Brain (organoid and tissue), 16 donors: ENCODE measurements at places on chromosomes 3 and 15.

GRCh38 chr15:25433118-25433865 lies 5.5 kb downstream of the UBE3A start:
- DNase-seq = no peak

- no peak for DNase-seq
Observed at GRCh38 chr3:5302661-5303060, 115.2 kb downstream of the EDEM1 start.

- DNase-seq = no peak
Observed at GRCh38 chr3:154956815-154957214, 123.3 kb upstream of the MME start.

GRCh38 chr3:129023909-129024308 lies 22.8 kb downstream of the EFCC1 start:
- no peak for DNase-seq

GRCh38 chr3:106691476-106691875 lies 685.8 kb upstream of the CCDC54 start:
- DNase-seq = no peak

DNA sequence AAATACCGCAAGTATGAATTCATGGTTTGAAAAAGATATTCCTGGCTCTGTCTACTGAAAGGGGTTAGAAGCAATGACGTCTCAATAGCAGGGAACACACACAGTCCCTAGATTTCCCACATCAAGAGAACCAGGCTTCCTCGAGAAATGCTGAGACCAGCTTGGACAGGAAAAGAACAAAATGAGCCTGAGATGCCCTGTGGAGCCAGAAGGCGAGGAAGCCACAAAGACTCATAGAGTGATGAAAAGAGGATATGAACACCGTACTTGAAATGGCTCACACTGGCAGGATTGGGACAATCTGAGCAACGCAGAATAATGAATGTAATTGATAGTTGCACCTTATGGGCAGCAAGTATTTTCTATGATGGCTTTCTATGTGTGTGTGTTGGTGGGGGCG lies 302.4 kb upstream of the ATP10A start:
- DNase-seq = peak; percentile 94

- DNase-seq = peak; percentile 51
Observed at GRCh38 chr15:92811148-92811913, 88.8 kb upstream of the CHD2 start.

DNA sequence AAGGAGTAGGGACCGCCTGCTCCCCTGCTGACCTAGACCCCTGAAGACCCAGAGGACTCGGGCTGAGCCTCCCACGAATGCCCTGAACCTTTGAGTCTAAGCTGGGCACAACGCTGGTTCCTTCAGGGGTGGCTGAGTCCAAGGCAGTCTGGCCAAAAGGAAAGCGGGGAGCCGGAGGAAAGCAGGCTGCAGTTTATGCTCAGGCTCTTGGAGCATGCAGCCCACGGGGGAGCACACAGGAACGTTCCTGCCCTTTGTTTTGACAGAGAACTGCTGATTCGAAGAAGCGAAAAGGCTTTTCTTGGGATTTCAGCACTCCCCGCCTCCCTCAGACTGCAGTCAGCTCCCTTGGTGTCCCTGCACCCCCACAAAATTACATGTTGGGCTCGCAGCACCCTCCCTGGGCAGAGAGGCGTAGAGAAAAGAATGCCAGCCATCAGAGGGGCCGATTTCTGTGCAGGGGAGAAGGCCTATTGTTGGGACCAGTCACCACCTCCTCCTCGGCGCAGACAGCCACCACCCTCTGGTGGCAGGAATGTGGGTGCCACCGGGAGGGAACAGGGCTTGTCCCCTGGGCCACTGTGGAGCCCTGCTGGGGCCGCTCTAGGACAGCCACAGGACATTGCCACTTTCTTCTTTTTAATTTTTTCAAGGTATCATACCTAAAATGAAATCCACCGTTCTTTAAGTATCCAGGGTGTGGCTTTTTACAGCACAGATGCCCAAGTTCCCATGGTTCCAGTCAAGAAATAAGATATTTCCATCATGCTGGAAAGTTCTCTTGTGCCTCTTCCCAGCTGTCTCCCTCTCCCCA lies 72.2 kb downstream of the SMAD6 start:
- DNase-seq = peak; percentile 85

DNA sequence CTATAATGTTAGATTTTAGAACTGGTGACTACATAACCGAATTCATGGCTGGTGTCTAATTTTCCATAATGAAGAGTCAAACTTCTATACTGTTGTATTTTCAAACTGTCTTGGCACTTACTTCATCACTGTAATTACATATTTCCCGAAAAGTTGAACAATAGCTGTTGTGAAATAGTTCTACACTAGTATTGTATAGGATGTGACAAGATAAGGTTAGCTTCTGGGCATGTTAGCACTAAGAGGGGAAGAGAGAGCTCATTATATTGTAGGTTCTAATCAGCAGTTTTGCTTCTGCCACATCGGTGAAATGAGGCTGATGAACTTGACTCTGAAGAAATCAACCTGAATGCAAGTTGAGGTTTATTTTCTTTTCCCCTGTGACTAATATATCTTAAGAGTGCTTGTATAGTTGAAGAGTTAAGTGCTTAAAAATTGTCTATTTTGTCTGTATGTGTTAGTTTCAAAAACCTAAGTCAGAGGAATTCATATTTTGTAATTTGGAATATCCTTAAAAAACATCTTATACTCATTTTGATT lies 8.9 kb downstream of the GYG1 start:
- DNase-seq = no peak

GRCh38 chr3:8652324-8652987 lies 7.9 kb upstream of the SSUH2 start:
- DNase-seq = no peak

- DNase-seq = no peak
Observed at GRCh38 chr3:126983653-126984390, 907 bp downstream of the PLXNA1 start.

DNA sequence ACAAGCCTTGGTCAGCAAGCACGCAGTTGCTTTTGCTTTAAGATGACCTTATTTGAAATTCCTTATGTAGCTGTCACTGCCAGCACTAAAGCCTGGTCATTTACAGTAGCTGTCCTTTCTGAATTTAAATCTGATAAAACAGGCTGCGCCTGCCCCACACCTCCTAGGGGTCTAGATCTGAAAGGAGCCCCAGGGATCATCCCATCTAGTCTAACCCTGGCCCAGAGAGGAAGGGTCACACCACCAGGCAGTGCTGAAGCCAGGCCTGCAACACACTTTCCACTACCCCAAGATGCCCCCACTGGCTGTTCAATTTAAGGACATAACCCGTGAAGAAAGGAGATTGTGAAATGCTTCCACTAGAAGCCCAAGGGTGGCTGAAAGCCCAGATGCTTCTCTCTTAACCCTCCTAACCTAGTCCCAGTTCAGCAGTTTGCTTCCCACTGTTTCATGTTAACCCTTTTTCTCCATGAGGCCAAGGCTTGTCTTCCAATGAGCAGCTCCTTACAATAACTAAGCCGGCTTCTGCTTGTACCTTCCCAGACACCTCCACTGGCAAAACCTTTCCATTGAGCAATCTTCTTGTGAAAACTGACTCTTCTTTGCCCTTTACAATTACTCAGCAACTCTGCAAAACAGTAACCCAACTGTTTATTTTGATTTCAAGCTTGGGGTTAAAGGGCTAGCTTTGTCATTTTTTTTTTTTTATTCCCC lies 198.9 kb upstream of the LPP start:
- no peak for DNase-seq

- DNase-seq = no peak
Observed at GRCh38 chr3:12681089-12681942, 17.4 kb upstream of the RAF1 start.

DNA sequence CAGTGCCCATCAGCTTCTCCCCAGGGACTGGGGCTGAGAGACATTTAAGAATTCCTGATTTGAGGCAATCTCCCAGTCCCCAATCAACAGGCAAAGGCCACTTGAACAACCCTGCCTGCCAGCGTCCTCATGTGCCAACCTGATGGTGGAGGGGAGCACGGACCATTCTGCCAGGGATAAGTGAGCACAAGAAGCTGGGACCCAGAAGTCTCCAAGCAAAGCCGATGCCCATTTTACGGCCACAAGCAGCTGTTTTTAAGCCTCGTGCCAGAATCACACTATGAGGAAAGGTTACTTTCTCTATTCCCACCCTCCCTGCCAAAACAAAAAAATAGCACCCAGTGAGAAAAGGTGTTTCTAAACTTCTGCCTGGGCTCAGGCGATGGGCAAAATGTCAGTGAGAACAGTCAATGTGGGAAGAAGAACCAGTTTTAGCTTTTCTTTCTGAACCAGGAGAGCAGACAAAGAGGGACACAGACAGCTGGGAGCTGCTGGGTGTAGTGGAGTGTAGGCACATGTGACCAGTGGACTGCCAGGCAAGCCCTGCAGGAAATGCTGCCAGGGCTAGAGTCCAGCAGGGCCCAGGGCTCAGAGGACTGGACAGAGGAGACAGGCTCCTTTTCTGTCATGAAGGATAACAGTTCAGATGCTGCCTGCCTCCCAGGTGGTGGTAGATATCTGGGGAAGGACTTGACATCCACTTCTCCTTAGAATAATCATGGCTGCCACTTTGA lies 57.7 kb downstream of the ATP2B2 start:
- DNase-seq = no peak

- DNase-seq = no peak
Observed at GRCh38 chr3:157982359-157982758, 123.9 kb downstream of the SHOX2 start.

GRCh38 chr3:128328546-128329458 lies 137.9 kb downstream of the DNAJB8 start:
- no peak for DNase-seq

- DNase-seq = no peak
Observed at GRCh38 chr3:112815981-112816380, 30.7 kb downstream of the CD200R1L start.

DNA sequence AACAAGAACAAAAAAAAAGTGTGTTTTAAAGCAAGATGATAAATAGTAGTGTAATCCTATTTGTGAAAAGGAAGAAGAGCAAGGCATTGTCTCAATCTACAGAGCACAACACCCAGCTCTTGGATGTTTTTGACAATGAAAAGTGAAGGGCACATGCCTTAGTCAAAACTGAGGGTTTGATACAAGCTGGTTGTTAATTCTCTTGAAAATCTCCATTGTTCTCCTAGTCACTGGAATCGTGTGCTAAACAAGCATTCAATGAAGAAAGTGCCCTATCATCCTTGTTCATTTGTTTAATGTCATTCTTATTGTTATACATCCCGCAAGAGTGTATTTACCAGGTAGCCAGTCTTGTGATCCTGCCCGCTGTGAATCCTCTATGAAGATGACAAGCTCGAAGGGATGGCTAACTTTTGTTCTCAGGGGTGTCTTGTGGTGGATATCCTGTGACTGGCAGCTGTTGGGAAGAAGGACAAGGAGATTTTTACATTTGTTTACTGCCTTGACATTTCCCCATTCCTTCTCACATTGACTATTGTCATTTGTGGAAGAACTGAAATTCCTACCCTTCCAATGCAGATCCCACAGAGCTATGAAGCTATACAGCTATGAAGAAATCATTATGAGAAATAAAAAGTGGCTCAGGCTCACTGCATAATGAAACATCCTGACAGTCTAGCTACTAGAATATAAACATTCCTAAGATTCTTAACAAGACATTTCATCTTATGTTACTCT lies 175.9 kb downstream of the VGLL3 start:
- DNase-seq = no peak

DNA sequence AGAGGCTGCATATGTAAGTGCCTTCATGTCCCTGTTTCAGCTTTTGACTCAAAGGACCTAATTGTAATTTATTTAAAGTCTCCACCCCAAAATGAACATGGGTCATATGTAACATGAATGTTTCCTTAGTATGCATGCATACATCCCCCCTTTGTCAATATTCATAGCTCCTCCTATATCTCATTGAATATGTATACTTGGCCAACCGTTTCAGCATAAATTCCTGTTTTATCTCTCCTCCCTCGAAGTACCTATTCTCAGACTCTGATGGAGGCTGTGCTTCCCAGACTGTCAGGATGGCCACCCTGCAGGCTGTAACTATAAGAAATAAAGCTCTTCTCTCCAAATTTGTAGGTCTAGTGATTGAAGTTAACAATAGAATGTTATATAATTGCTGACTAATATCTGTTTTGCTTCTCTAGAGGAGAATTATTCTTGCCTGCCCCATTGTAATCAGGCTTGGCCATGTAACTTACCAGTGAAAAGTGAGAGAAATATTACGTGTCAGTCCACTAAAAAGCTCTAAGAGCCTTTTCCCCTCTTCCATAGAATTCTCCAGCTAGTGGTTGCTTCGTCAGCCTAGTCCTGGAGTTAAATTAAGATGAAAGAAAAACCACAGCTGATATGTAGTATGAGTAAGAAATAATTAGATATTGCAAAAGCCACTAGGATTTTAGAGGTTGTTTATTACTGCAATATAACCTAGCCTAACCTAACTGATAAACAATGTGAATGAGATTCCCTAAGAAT lies 245.1 kb downstream of the ZNF385D start:
- DNase-seq = no peak

- DNase-seq = no peak
Observed at GRCh38 chr3:113439606-113440005, 1.7 kb downstream of the CFAP44 start.

DNA sequence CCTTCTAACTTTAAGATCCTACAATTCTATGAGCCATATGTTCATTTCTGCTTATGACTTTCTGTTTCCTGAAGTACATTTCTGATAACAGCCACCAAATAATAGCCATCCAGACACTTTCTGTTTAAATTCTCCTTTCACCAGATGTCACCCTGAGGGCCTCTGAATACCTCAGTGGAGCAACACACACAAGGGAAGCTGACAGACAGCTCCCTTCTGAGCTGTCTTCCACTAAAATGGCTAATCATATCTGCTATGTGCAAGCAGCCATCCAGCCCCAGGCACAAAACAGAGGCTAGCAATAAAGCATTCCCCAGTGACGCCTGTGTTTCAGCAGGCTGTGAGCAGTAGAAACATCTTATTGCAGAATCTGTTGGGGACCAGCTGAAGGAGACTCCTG lies 666.6 kb upstream of the UBE2E2 start:
- DNase-seq = peak; percentile 63

DNA sequence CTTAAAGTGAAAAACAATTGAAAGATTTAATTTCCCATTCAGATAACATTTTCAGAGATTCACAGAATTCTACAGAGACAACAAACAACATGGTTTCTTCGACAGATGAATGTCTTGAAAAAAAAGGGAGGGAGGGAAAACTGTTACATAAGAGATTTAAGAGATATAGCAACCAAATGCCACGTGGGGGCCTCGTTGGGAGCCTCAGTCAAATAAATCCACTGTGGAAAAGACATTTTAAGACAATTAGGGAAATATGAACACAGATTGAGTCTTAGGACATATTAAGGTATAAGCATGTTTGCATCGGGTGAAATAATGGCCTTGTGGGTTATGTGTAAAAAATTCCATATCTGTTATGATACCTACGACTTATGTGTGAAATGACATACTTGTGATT lies 5.0 kb upstream of the PRRT3 start:
- DNase-seq = no peak

- DNase-seq = peak; percentile 50
Observed at GRCh38 chr3:131796558-131797198, 238.1 kb downstream of the CPNE4 start.

GRCh38 chr3:124907957-124908356 lies 20.8 kb upstream of the ITGB5 start:
- no peak for DNase-seq

GRCh38 chr3:171770689-171771620 lies 39.3 kb downstream of the PLD1 start:
- peak; percentile 42 for DNase-seq
